Right renal pelvis (tissue), 4 donors: ENCODE measurements at places on chromosomes 13 and 19. TPM values are rescaled to one million over a fixed set of nuclear protein-coding genes. Genes with fewer than 3 reads are reported as not detected.

DNA sequence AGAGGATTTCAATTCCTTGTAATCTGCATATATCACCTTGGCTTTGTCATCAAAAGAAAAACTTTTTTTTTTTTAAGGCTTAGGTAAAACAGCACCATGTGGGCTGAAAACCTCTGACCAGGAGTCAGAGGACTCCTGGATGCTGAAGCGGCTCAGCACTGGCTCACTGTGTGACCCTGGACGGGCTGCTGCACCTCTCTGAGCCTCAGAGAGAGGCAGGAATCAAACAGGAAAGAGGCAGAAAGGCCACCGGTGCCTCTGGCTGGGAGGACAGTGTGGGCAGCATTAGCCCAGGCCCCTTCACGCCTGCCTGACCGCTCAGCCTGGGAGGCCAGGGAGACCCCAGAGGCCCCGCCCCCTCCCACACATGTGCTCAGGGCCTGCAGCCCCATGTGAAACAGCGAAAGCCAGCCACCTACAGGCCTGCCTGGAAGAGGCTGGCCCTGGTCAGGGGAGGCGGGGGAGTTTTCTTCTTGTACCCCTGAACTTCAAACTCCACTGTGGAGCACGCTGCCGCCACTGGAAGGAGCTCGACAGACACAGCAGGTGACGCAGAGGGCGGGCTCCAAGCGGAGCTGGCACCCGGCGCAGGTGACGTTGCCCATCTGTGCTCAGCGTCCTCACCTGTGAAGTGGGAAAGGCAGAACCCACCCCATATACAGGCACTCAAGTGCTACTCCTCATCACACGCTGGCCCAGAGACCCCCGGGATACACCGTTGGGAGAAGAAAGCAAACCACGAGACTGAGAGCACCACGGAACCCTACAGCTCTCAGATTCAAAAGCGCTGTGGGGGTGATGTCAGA is 39.7 kb downstream of the MLLT1 start:
- no peak for DNase-seq

DNA sequence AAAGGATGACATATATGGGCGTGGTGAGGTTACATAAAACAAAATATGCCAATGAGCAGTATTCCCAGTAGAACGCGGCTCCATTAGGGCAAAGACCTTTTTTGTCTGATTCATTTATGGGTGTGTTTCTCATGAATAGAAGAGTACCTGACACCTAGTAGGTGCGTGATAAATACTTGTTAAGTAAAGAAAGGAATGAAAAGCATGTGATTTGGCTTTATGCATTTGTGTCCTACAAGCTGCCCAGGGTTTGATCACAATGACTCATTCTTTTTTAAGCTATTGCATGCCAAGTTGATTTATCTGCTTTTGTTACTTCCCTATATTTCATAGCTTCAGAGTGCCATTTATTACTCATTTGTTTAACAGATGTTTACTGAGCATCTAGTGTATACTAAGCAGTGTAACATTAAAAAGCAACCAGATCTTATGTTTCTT is 19.1 kb upstream of the KCTD4 start:
- no peak for DNase-seq

DNA sequence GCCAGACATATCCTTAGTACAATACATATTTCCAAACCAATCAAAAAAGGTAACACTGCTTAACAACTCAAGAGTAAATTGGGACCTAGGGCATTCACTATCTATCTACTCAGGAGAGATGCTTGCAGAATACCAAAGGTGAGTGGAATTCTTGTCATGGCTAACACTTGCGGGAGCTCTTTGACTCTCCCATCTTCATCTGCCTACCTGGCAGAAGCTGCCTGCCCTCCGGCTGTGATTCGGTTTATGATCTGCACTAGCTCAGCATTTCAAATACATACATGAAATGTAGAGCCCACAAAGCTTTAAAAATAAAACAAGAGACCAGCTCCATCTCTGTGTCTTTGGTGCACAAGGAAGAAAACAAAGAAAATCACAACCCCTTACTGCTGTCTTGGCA is 127.3 kb downstream of the STARD13 start:
- no peak for DNase-seq

SELENOV gene
- polyA plus RNA-seq: 8.3 TPM

- no peak for DNase-seq
Observed at GRCh38 chr13:28659621-28659970, 666 bp downstream of the POMP start.

DNA sequence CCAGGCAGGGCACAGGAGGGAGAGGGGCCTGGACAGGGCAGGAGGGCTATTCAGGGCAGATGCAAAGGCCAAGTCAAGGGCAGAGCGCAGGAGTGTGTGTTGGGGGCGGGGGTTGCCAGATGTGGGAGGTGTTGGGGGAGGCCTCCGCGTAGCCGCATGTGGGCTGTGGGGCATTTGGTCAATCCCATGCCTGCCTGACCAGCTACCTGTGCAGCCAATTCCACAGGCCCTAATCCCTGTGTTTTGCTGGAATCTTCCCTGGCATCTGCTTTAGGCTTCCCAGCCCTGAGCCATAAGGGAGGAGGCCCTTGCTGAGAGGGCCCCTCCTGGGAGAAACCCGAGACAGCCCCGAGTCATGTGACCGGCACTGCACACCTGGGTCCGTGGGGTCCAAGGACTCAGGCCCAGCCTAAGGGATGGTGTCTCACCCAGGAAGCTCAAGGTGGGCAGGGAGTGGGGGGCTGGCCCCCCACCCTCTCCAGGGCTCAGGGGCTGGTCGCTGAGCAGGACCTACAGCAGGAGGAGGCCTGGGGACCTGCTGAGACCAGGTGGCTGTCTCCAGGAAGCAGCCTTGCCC is 20.3 kb downstream of the RFX1 start:
- no peak for DNase-seq

DNA sequence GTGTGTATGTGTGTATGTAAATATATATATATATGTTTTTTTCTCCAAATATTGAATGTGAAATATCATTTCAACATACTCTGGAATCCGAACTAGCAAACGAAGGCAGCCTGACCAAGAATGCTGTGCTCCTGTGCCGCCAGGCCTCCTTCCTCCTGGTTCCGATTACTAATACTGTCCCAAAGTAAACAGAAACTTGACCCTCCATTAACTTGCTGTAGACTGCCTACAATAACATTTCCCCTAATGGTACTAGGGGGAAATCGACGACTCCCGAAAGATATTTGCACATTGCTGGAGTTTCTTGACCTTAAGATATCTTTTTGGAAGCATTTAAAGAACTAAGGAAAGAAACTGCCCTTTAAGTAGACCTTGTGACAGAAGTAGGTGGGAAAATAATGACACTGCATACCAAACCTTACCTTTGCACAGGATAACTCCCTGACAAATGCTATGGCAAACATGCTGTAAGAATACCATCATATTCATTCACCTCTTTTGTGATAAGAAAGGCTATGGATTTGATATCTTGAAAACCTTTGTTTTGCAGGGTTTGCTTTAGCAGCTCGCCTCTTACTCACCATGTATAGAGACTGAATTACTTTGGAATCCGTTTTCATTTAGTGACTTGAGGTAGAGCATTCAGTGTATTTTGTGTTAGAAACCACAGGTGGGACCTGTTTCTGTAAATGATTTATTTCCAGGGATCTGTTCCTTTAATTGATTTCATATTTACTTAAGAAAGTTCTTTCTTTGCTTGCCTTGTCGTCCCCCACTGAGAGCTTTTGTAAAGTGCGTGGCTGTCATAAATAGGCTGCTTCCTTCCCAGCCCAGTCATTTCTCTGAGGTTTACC is 80.1 kb downstream of the KLF5 start:
- no peak for DNase-seq

ADGRE3 gene
- 0.13 TPM for polyA plus RNA-seq

GRCh38 chr13:34757441-34757840 is 184.6 kb upstream of the NBEA start:
- DNase-seq: no peak
